ENCODE measurements at places on chromosomes 2 and 18.

DNA sequence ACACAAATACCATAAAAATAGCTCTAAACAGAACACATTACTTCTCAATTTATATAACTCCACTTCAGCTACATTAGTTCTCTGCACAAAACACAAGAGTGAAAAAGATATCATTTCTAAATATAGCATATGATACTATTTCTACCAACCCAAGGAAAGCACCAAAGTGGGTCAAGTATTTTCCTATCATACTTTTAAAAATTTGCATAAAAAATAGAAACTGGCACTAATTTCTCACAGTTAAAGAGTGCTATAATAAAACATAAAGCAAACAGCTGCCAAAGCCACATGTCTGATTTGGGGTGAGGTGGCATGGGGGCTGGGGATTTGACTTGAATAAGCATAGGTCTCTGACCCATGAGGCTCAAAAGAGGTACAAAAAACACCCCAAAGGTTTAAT lies 61.5 kb downstream of the BARD1 start:
- no peak for DNase-seq
- no peak overlapping the region for H3K27ac ChIP-seq
- no peak overlapping the region for H3K4me3 ChIP-seq
- H3K4me1 ChIP-seq: no peaks in the 10 kb centered on the region
- H3K36me3 ChIP-seq: peaks cover 10% of the 10 kb centered on the region
- H3K27me3 ChIP-seq: no peaks in the 10 kb centered on the region

DNA sequence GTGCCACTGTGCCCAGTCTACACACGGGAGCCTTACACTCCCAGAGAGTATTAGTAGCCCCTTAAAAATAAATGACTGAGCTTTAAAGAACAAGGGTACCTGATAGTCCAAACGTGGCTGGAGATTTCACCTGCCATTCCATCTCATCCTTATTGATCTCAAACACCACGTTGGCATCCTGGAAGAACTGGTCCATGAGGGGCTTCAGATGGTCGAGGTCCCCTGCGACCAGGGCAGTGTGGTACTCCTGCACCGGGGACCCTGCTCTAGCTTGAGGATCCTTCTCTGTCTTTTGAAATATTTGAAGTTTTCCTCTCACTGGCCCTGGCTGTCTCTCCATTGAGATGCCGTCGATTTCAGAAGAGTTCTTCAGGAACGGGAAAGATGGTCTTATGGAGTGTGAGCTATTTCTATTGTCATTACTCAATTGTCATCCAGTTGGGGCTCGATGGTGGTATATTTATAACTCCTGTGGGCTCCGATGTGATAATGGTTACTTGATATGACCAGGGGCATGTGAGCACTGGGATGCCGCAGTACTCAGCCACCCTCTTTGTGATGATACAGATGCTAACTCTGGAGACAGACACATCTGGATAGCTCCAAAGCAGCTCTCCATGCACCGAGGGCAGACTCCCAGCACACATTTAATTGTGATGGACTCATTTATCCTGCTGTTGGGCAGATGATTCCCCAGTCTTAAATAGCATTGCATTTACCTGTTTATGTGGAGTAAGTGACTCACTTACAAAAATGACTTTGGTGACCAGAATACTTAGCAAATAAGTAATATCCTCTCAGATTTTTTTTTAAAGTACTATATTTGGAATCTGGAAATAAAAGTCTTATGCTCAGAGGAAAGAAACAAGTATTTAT lies 22.8 kb downstream of the ASB18 start:
- peaks cover 4% of the 10 kb centered on the region for H3K4me1 ChIP-seq
- H3K27me3 ChIP-seq: no peaks in the 10 kb centered on the region
- no peak overlapping the region for H3K27ac ChIP-seq
- H3K4me3 ChIP-seq: no peak overlapping the region

DNA sequence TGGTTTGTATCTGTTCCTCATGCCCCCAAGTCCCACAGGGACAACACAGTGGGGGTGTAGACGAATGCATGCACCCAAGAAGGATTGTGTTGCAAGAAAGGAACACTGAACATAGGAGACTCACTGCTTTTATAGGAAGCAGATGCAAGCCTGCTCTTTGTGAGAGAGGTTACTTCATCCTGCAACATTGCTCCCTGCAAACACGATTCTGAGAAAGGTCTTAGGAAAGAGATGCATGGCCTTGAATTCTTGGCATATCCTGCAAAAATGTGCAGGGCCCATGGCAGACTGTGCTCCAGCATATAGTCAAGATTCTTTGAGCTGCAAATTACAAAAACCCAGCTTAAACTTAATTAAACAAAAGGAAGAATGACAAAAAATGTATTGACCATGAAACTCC lies 312.2 kb upstream of the MGAT5 start:
- no peaks in the 10 kb centered on the region for H3K4me1 ChIP-seq
- DNase-seq: no peak
- no peaks in the 10 kb centered on the region for H3K27me3 ChIP-seq
- no peaks in the 10 kb centered on the region for H3K36me3 ChIP-seq
- no peak overlapping the region for H3K27ac ChIP-seq

DNA sequence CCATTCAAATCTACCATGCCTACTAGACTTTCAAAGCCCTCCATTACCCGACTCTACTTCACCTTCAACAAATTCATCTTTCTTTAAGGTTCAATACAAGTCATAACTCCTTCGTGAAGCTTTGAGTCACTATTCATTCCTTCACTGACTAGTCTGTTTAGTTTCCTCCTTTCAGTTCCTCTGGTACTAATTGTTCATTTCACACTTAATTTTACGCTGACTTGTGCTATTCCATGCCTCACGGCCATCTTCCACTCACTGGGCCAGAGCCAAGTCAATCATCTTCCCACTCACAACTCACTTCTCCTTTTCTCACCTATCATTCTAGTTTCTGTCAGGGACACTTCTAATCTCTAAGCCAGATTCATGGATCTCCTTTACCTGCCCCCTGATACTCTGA lies 136.2 kb downstream of the MTX2 start:
- no peaks in the 10 kb centered on the region for H3K4me1 ChIP-seq
- DNase-seq: no peak
- no peaks in the 10 kb centered on the region for H3K36me3 ChIP-seq
- no peaks in the 10 kb centered on the region for H3K27me3 ChIP-seq

- H3K27ac ChIP-seq: no peak overlapping the region
- H3K27me3 ChIP-seq: no peaks in the 10 kb centered on the region
- no peak overlapping the region for H3K4me3 ChIP-seq
- no peaks in the 10 kb centered on the region for H3K36me3 ChIP-seq
- no peak for DNase-seq
These were observed 55.4 kb downstream of the FASTKD2 start for GRCh38 chr2:206820807-206821206.

- no peaks in the 10 kb centered on the region for H3K27me3 ChIP-seq
- no peaks in the 10 kb centered on the region for H3K36me3 ChIP-seq
- no peak for DNase-seq
- H3K4me1 ChIP-seq: no peaks in the 10 kb centered on the region
These were observed 250.0 kb upstream of the SLC39A10 start for GRCh38 chr2:195406886-195407603.
